Stimulated activated CD8-positive, alpha-beta memory T cell treated with anti-CD3 and anti-CD28 coated beads, Interleukin-7, amount 100 ng/mL, for 1 hour (primary cell): ENCODE measurements at places on chromosomes 4 and X.

- no peak for DNase-seq
Measured at GRCh38 chr4:2962614-2963174, 512 bp downstream of the NOP14 start.

GRCh38 chr4:125529071-125529470 is 214.3 kb downstream of the FAT4 start:
- no peak for DNase-seq

- DNase-seq = no peak
Measured at GRCh38 chrX:7447801-7448499, 300.0 kb upstream of the PUDP start.

DNA sequence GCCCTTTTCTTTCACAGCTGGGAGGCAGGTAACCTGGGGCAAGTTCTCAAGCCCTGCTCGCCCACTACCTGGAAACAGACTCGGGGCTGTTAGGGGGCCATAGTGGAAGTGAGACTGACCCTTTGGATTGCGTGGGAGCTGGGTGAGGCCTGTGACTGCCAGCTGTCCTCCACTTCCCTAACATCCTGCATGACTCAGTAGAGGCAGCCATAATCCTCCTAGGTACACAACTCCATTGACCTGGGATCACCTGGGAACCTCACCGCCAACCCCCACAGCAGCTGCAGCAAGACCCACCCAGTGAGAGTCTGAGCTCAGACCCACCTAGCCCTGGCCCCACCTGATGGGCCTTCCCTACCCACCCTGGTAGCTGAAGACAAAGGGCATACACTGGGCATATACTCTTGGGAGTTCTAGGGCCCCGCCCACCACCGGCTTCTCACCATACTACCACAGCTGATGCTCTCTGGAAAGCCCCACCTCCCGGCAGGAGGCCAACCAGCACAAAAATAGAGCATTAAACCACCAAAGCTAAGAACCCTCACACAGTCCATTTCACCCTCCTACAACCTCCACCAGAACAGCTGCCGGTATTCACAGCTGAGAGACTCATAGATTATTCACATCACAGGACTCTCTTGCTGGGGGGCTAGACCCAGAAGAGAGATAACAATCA is 61.1 kb upstream of the DCTD start:
- DNase-seq = no peak
